ENCODE measurements at places on chromosomes 6 and 20.

DNA sequence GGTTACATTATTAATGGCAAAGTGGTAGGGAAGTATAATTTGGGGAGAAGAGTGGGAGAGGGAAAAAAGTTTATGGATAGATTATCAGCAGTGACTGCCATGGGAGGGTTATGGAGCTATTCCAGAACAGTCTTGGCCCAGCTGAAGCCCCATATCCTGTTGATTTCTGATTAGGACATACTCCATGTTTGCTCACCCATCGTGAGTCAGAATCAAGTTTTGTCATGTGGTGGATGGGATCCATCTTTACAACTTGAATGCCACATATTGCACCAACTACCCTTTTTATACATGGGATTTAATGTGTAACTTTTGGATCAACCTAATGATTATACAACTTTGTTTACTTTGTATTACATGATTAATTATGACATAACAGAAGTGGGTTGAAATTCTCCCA is 217.0 kb downstream of the HAO1 start:
- no peak for DNase-seq

DNA sequence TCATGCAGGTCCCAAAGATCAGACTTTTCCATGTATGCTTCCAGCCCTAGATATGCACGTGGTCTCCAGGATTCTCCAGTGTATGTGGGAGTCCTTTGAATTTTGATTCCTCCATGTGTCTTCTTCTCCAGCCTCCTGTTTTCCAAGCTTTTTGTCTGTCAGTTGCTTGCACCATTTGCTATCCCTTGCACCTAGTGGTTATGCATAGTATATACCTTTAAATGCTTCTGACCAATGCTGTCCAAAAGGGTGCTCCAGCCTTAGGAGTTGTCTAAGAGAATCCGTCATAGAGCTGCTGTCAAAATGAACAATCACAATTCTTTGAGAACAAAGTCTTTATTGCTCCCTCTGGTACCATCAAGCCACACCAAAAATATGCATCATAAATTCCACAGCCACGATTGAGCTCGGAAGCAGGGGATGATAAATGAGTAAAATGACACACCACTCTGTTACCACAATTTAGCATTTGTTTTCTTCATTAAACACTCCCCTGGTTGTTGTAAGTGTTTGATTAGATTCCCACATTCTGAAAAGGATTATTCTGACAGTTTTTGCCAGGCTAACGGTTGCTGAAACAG is 706.2 kb upstream of the GJE1 start:
- no peak for DNase-seq

- no peak for DNase-seq
Observed at GRCh38 chr6:4262526-4262925, 127.2 kb upstream of the ECI2 start.

DNA sequence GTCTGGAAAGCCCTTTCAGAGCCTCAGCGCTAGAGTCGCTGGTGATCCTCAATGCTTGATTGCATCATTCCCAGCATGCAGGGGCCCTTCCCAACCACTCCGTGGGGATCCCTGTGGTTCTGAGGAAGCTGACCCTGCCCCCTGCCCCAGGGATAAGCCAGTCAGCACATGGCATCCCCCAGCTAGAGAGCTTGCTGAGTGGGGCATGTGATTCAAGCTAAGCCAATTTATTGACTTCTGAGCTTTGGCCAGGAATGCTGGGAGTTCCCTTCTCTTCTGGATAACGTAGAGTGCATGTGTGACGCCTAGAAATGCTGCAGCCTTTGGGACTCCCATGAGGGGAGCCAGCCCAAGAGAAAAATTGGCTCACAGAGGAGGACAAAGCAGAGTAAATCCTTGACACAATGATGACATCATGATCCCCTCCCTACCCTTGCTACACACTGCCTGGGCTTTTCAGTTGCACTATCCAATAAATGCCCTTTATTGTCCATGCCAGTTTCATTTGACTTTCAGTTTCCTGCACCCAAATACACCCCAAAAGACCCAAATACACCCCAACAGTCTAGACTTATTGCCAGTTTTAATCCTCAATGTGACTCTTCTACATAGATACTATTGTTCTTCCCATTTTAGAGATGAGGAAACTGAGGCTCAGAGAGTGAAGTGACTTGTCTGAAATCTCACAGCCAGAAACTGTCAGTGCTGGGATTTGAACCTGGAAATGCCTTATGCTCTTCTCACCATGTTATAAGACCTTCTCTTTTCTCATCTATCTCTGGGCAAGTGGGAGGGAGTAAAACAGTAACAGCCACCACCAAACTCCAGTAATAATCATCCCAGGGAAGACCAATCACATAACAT is 34.3 kb downstream of the KCNB1 start:
- DNase-seq: no peak

GRCh38 chr6:106745824-106746582 is 116.6 kb downstream of the QRSL1 start:
- DNase-seq: no peak

DNA sequence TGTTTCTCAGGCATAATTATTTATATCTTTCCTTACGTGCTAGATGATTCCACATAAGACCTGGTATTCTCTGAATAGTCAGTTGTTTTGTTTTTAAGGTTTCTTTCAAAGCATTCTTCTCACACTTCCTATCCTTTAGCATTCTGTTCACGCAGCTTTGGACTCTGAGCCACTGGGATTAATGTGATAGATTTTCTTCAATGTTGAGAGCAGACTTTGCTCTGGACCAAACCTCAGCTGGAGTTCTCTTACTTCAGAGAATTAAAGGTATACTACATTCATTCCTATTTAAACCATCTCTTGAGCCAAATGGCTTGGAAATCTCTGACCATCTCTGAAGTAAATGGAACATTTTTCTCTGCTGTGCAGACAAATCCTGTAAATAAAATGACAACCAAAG is 70.7 kb upstream of the TRAF3IP2 start:
- DNase-seq: no peak

DNA sequence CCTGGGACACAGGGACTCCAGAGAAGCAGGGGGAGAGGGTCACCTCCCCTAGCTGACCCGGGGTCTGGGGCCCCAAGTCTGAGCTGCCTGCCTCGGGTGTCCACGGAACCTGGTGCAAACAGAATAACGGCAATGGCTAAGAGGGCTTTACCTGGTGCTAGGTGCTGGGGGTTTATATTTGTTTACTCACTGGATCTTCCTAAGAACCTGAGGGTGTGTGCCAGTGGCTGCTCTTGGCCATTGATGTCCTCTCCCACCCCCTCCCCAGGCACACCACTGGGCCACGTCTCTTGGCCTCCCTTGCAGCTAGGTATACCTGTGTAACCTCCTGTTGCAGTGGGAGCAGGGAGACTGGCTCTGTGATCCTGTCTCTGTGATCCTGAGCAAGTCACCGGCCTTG is 157.9 kb upstream of the MLN start:
- no peak for DNase-seq

GRCh38 chr6:30311671-30312070 is 15.1 kb upstream of the TRIM39 start:
- no peak for DNase-seq

DNA sequence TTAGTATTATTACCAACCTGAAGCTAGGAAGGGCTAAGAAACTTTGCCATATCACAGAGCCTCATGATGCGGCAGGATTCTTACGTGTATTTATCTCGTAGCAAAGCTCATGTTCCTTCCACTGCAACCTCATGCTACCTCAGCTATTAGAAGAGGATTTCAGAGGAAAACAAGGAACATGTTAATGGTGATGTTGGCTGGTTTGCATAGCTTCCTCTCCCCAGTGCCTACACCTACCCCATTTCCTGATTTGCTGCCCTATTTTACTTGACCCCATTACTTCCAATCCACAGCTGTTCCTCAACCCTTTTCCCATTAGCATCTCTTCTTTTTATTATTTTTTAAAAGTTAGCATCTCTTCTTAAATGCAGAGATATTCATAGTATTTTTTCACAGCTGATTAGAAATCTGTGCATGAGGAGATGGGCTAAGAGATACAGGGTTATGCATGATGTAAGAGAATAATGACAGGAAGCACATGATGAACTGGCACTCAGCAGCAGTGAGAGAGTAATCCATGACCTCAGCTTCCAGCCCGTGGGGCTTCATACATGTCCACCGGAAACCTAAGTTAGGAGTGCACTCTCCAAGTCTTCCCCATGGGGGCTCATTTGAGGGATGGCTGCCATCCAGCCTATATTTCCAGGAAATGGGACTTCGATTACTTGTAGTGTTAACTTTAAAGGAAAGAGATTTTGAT is 106.1 kb upstream of the ASF1A start:
- DNase-seq: no peak

DNA sequence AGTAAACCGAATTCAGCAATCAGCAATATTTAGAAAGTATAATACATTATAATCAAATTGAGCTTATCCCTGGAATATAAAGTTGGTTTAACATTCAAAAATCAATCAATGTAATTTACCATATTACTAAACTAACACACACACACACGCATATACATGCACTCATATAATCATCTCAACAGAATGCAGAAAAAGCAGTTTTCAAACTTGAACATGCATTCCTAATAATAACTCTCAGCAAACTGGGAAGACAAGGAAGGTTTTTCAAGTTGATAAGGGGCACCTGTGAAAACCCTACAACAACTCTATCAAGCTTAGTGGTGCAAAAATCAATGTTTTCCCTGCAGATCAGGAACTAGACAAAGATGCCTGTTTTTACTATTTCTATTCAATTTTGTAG is 4.7 kb downstream of the SIRPB2 start:
- no peak for DNase-seq

DNA sequence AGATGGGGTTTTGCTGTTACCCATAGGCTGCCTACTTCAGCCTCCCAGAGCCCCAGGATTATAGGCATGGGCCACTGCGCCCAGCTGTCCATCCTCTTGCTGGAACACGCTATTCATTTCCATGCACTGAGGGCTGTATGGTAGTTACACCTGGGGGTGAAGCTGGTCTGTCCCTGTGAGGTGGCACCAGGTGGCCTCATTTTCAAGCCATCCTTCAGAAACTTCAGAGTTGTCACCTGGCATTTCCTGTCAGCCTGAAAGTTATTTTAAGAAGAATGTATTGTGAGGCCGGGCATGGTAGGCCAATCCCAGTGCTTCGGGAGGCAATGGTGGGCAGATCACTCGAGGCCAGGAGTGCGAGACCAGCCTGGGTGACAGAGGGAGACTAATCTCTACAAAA is 147.6 kb downstream of the DTNBP1 start:
- DNase-seq: no peak

DNA sequence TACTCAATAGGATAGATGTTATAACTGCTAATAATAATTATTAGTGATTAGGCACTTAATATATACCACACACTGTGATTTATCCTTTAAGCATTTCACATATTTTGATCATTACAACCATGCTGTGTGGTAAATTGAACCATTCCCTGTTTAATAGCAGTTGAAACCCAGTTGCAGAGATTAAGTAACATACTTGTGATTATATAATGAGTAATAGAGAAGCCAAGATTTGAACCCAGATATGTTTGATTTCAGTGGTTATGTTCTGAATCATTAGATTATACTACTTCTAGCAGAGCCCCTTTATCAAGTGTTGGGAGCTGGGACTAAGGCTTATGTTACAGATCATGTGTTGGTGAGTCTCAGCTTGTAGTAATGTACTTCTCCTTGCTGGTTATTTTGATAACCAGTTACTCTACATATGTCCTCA is 44.1 kb downstream of the STK4 start:
- DNase-seq: no peak

DNA sequence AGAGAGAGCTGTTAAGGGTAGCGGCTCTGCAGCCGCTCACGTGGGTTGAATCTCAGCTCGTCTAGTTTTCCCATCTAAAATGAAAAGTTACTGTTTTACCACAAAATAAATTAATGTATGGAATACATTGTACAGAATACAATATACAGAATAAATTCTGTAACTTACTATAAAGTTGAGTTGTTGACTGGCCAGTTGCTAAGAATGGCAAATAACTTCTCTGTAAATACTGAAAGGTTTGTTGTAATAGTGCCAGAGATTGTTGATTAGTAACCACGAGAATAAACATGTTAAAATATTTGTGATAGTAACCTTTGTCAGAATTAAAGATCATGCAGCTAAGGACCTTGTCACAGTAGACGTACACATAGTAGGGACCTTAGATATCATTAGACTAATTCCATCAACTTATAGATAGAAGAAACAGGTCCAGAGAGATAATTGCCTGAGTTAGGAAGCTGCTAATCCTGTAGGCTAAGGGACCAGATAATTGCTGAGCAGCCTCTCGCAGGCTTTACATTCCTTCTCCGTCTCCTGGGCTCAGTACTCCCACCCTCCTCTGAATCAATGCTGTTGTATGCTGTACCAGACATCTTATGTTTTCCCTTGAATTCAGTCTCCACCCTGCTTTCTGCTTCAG is 544 bp upstream of the NRM start:
- DNase-seq: no peak

DNA sequence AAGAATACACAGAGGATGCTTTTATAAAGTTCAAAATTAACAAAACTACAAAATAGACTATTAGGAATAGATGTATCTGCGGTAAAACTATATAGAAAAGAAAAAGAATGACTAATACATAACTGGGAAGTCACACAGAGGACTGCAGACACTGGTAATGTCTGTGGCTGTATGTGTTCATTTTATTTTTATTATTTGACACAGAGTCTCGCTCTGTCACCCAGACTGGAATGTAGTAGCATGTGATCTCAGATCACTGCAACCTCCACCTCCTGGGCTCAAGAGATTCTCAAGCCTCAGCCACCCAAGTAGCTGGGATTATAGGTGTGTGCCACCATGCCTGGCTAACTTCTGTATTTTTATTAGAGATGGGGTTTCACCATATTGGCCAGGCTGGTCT is 38.9 kb downstream of the ESF1 start:
- no peak for DNase-seq

DNA sequence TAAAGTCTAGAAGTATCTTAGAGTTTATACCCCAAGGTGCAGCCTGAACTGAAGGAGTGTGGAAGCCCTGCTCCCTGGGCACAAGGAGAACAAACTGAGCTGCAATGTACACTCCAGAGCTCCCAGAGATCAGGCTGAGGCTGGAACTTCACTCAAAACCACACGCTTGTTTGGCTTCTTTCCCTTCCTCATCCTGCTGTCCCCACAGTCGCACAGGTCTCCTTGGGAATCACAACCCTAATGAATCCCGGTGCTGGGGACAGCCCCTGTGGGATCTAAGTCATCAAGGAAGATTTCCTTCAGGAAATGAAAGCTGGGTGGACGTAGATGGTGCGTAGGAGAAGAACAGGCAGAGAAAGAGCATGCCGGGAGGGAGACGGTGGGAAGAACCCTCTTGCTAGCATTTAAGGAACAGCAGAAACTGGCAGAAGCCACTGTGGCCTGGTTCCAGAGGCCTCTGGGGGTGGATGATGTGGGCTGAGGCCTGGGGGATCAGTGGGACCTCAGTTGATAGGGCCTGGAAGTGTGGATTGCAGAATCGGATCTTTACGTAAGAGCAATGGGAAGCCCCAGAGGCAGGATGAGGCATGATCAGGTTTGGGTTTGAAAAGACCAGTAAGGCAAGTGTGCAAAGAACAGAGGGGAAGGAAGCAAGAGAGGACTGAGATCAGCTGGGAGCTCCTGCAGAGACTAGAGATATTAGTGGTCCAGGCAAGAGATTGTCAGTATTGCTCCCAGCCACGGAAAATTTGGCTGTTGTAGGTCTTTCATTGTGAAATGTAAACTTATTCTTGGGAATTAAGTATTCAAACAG is 21.4 kb downstream of the CYP24A1 start:
- DNase-seq: no peak

- no peak for DNase-seq
Observed at GRCh38 chr20:63978319-63979228, 868 bp downstream of the SAMD10 start.

Measured in CMK (cell line).